Cortex of kidney (tissue), 1 donor: ENCODE measurements at places on chromosomes 12 and 14.

DNA sequence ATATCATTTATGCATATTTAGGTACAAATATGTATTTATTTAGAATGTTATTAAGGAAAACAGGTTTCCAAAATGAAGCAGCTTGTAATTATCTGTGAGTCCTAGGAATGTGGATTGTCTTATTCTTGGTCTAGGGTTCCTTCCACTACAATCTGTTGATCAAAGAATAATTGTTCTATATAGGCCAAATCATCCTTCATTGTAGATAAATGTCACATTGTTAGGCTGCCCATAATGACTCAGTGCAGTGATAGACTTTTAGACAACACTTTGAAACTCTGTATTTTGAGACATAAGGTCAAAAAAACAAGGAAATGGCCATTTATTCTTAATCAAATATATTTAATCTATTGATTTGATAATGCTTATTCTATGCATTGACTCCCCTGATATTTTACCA lies 283.0 kb downstream of the ACSS3 start:
- DNase-seq = no peak

DNA sequence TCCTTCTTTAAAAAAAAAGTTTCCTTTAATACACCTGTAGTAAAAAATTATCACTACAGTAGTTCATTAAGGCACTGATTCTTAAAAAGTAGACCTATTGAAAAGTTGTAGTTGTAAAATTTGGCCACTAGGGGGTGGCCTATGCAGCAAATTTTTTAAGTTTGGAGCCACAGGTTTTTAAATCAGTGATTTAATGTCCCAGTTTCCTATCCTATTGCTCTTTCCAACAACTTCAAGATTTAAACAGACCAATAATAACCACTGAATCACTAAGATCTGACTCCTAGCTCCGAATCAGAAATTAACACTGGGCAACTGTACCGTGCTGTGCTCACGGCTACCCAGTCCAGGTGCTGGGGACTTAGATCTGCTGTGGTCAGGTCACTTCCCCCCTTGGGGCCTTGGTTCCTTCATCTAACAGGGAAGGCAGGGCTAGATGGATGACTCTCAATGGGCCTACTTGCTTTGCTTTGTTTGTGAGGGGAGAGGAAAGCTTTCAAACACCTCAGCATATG lies 279.3 kb downstream of the MED13L start:
- DNase-seq = no peak

- no peak for DNase-seq
Measured at GRCh38 chr12:65408441-65408840, 130.0 kb downstream of the MSRB3 start.

DNA sequence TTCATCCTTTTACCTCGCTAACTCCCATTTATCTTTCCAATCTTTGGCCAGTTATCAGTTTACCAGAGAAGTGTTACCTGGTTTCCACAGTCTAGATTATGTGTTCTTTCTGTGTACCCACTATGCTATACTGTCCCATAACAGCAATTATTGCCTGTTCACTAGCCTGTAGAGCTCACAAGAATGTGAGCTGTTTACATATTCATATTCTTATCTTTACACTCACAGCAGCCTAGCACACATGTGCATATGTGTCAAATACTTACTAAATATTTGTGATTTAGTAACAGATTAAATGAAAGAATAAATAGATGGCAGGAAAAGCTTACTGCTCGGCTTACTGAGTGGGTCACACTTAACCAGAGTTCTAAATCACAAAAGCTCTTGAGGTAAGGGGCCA lies 97.8 kb downstream of the NOVA1 start:
- DNase-seq = no peak

DNA sequence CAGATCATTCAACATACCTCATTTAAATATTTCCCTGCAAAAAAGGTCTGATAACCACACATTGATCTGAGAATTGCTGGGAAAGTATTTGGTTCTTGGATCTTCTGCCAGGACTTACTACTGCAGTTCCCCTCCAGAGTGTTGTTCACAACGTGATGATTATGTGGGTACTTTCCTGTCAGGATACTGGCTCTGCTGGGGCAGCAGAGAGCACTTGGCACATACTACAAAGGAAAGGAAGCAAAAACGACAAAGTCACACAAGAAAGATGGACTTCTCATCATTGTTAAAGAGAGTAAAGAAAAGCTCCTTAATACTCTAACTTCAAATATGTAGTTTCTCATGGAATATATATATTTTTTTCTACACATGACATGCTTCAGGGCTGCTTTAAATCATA lies 11.5 kb downstream of the GNS start:
- DNase-seq = no peak

DNA sequence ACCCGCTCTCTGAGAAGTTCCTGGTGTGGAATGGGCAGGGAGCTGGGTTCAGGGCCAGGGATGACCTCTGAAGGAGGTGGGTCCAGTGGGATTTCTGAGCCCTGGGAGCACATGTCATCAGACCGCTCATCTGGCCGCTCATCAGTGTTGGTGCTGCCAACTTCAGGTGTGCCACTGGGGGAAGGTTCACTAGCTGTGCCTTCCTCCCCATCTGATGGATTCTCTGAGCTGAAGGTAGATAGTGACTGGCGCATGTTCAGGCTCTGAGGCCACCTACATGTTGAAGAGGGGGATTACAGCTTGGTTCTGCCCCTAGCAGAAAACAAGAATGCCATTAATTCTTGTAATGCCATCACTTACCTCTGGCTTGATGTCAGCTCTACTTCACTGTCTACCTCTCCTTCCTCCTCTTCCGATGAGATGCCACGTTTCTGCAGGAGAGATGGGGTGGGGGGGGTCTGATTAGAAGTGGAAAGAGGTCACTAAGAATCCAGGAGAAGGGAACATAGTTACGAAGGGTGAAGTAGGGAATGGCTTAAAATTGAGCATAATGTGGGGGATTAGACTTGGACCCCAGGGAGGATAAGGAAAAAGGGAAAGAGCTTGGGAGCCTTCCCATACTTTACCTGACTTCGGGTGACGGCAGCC lies 17.2 kb downstream of the MAP3K12 start:
- DNase-seq = no peak

GRCh38 chr14:94344389-94344788 lies 21.3 kb upstream of the SERPINA6 start:
- DNase-seq = no peak

DNA sequence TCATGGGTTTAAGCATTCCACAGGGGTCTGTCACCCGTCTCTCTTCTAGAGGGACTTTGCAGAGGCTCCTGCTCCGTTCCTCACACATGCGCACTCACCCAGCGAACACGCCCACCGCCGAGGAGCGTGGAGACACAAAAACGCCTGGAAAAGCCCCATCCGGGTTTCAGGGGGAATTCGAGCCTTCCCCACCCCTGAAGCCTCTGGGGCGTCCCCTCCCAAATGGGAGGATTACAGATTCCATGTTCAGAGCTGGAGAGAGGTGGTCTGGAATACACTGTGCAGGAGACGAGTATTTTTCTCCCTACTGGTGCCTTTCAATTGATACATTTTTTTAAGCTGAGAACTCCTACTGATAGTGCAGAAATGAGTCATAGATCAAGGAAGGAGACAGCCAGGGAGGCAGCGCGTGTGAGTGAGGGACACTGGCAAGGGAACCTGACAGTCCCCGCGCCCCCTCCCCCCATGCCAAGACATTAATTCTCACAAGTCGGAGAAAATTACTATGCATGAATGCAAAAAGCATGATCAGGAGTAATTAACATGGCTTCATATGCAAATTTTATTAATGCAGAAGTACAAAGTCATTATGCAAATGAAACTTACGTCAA lies 36.9 kb downstream of the BCL11B start:
- DNase-seq = no peak

GRCh38 chr14:90647473-90648005 lies 168.7 kb downstream of the TTC7B start:
- DNase-seq = no peak

- DNase-seq = no peak
Measured at GRCh38 chr12:53336181-53336681, at the start of gene SP7. Gene SP7 (minus strand): TSS chr12:53336354. CDS start chr12:53335646, 708 bp downstream.

- DNase-seq = no peak
Measured at GRCh38 chr14:94680862-94681288, 68.7 kb downstream of the SERPINA3 start.

- no peak for DNase-seq
Measured at GRCh38 chr12:82832096-82832495, 145.4 kb downstream of the TMTC2 start.

DNA sequence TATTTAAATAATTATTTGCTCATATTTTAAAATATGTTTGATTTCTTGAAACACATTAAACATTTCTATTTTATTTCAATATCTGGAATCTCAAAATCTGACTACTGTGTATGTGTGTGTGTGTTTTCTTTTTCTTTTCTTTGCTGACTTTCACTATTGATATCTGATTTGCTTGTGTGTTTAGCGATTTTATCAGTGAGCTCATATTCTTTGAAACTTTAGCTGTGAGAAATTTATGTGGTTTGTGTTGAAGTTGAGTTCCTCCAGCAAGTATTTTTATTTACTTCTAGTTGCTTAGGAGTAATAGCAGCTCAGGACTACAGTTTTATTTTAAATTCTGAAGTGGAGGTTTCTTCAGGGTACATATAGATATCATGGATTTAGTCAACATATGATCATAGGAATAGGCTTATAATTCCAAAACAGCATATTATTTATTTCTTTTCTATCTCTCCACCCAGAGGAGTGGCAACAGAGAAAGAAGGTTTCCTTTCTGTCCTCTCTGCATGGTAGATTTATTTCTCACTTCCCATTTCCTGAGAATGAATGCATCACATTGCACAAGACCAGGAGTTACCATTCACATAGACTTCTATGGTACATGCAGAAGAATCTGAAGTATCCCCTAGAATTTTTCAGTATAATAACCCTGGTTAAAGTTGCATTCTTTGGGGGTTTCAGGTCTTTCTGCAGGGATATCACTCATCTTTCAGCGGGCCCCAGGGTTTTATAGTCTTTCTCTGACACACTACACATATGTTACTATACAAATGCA lies 60.5 kb downstream of the PTPRQ start:
- no peak for DNase-seq

GRCh38 chr14:71754422-71755095 lies 177.7 kb upstream of the RGS6 start:
- no peak for DNase-seq
